ENCODE measurements at places on chromosomes 6 and 20.

DNA sequence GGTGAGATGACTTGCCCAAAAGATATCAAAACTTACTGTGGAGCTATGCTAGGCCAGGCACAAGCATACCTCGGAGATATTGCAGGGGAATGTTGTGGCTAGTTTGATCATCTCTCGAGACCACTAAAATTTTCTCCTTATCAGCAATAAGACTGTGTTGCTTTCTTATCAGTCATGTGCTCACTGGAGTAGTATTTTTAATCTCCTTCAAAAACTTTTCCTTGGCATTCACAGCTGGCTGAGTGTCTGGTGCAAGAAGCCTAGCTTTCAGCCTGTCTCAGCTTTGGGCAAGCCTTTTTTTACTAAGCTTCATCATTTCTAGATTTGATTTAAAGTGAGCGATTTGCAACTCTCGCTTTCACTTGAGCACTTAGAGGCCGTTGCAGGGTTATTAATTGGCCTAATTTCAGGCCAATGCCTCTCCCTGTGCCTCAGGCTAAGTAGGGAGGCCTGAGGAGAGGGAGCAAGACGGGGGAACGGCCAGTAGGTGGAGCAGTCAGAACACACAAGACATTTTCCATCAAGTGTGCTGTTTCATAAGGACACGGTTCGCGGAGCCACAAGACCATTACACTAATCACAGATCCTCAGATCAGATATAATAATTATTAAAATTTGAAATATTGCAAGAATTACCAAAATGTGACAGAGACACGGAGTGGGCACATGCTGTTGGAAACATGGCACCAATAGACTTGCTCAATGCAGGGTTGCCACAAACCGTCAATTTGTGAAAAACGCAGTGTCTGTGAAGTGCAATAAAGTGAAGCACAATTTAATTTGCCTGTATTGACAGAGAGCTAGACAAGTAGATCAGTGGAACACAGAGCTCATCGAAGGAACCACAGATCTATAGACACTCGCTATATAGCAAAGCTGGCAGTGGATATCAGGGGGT lies 106.8 kb upstream of the SIRPG start:
- peak; percentile 90 for DNase-seq

GRCh38 chr6:3990692-3991491 lies 88.0 kb downstream of the FAM217A start:
- DNase-seq: peak; percentile 90

- peak; percentile 56 for DNase-seq
Observed at GRCh38 chr6:129440691-129441090, 269.3 kb downstream of the ARHGAP18 start.

- no peak for DNase-seq
Observed at GRCh38 chr6:113989675-113990074, 18.7 kb upstream of the HDAC2 start.

DNA sequence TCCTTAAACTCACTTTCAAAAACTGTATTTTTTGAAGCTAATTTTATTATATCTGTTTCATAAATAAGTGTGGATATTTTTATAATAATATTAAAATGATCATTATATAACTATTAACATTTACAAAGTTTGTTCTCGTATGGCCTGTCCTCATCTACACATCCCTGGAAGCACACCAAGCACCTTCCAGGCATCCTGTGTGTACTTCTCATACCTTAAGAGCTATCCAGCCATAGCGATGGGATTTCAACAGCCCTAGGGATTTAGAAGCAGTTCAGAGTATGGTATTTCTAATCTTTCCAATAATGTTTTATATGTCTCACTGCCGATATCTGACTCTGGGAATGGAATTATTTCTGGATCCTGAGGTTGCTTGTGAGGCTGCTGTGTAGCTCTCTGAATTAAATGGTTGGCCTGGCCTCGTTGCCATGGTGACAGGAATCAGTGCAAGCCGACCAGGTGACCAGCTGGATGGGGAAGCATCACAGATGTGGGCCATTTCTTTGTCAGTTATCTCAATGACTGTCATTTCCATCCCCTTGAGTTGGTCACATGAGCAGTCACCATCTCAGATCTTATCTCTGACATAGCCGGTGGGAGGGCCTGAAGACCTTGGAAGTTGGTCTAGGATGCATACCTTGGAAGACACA lies 265.2 kb upstream of the RIN2 start:
- DNase-seq: peak; percentile 45

DNA sequence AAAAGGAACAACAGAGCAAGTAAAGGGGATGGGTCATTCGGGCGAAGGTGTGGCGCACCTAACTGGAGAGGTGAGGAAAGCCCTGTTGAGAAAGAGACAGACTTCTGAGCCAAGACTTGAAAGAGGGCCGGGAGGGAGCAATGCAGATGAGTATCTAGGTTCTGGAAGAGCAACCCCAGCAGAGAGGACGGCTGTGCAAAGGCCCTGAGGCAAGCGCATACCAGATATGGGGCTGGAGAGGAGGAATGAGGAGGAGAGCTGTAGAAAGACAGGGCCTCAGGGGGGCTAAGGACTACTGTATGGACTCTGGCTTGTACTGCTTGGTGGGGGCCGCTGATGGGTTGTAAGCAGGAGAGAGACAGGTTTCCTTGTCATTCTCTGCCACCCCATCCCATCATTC lies 21.9 kb downstream of the TRERF1 start:
- DNase-seq: no peak

DNA sequence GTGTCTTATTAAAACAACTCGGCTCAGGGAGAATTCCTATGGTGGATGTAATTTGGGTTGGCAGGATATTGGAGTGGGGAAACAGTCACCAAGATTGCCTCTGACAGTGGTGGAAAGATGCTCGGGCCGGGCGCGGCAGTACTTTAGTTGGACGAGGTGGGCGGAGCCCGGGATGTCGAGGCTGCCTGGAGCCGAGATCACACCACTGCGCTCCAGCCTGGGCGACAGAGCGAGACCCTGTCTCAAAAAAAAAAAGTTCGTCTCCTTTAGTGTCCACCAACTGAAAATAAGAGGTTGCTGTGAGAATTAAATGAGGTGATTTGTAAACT lies 621 bp downstream of the NOL7 start:
- DNase-seq: no peak

DNA sequence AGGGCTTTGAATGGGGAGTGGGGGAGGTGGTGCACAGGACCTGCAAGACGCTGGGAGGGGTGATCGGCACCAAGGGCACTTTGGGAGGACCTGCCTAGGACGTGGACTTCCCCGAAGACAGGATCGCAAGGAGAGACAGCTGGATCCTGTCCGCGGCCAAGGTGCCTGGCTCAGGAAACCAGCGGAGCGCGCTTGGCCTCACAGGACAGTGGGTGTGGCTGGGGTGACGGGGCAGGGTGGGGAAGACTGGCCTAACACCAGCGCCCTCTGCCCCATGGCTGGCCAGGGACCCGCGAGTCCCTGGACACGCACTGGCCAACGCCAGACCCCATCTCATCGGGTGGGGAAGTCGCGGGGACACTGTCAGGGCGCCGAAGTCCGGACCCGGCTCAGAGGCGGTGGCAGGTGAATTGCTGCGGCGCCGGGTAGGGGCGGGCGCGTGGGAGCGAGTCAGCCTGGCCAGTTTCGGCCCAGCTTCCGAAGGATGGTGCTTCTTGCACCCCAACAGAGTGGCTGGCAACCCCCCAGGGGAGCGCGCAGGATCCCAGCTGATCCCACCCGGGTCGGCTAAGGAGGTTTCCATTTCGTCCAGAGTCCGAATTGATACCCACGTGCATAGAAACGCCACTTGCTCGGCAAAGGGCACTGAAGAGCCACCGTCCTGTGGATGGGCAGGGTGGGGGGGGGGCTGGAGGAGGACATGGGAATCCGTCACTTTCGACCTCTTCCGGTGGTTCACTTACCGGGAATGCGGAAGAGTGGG lies 785 bp upstream of the THBD start:
- DNase-seq: no peak

GRCh38 chr6:36897609-36898008 lies 11.9 kb downstream of the C6orf89 start:
- no peak for DNase-seq

DNA sequence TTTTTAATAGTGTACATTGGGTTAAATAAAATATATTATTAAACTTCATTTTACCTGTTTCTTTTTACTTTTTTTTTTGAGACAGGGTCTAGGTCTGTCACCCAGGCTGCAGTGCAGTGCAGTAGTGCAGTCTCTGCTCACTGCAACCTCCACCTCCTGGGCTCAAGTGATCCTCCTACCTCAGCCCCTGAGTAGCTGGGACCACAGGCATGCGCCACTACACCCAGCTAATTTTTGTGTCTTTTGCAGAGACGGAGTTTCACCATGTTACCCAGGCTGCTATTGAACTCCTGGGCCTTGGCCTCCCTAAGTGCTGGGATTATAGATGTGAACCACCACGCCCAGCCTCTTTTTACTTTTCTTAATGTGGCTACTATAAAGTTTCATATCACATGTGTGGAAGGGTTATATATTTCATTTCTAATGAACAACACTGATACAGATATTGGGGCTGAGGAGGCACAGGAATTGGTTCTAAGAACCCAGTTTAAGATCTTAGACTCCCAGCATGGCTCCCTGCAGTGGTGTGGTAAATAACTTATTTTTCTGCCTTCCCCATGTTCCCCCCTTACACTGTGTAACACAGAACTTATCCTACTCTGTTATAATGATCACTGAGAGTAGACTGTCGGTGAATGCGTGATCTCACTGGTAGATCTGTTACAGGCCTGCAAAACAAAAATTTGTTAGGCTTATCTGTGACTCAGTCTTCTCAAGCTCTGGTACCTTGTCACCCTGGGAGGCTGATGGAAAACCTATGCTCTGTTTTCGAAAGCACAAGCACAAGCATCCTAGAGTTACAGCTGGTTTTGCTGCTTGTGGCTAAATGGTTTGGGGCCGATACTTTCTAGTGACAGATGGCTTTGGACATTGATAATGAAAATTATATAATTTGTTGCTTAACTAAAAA lies 5.8 kb upstream of the ATXN1 start:
- no peak for DNase-seq

GRCh38 chr20:41507851-41508250 lies 110.3 kb downstream of the CHD6 start:
- DNase-seq: no peak

DNA sequence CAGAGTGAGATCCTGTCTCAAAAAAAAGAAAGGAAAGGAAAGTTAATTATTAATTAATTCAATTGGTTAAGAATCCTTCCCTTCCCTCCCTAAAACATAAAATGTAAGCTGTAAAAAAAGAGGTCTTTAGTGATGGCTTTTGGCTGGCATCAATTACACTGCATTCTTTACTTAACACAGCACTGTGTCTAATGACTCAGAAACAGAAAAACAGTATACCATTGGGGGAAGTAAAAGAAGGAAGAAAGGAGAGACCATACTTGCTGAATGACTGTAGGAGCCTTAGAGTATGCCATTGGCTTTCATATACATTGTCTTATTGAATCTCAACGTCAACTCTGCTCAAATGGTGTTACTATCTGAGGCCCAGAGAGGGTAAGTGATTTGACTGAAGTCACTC lies 18.3 kb upstream of the CITED2 start:
- no peak for DNase-seq

- DNase-seq: no peak
Observed at GRCh38 chr6:84525907-84526306, 238.5 kb downstream of the TBX18 start.

- no peak for DNase-seq
Observed at GRCh38 chr6:34630040-34630439, 66.5 kb downstream of the ILRUN start.

DNA sequence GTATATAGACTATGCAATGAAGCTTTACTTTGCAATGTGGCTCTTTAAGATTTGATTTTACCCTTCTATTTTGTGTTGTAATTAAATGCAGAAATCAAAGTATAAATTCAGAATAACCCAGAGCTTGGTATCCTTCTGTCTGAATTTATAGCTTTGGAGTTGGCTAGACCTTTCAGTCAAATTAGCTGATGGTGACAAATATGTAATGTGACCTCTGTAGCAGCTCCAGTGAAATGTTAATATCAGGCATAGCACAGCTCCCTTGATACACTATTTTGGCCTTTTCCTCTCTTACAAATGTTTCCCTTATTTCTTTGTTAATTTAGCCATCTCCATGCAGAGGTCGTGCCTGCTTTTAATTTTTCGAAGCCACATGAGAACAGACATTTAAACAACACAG lies 11.1 kb downstream of the CBFA2T2 start:
- DNase-seq: no peak

GRCh38 chr6:57048577-57048976 lies 2.1 kb downstream of the KIAA1586 start:
- DNase-seq: no peak

DNA sequence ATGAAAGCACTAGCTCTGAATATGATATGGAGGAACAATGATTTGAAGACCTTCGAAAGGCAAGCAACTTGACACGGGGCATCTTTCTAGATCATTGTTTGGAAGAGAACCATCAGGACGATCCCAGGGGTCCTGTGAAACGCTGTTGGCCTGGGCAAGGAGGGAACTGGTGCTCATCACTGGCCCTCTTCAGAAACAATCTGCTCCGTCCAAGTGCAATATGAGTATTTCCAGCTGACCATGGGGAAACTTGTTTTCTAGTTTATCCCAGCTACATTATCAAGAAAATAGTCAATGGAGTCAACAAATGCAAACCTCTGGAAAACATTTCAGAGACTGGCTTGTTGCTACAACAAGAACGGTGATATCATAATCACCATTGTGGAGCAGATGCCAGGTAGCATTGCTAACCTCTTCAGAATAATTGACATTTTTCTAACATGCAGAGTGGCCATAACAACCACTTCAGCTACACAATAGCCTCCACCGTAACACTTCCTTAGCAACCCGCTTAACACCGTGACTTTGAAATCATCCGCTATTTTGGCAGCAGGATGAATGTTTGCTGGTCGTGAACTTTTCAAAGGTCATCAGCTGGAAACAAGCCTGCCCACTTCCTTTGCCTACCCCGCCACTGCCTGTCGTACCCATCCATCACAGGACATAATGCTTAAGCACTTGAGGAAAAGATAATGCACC lies 112.0 kb upstream of the PDE10A start:
- DNase-seq: peak; percentile 44

DNA sequence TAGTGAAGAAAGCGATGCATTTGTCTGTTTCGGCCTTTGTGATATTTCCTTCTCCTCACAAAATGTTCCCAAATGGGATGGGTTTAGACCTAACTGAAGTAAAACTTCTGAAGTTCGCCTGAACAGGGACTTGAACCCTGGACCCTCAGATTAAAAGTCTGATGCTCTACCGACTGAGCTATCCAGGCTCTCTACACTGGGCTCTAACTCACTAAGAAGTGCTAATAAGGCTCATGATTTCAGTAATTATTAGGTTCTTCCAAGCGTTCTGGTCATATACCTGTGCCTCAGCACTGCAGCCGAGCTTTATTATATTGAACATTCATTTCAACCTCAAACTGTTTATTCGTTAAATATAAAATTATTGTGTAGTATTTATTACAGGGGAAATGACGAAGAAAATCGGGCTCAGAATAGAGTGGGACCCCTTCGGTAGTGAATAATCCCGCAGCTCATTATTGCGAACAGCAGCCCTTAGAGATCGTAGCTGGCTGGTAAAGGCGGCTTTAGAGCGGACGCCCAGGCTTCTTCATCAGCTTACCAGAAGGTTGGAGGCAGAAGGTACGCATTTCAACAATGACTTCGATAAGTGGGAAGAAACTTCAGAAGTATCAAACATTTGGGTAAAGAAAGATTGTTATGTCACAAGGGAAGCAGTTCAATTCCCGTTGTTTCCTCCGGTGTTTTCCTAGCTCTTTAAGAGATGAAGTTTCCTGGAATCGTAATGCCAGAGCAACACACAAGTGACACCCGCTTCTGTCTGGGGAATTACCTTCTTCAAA lies 119.0 kb upstream of the ZNF184 start:
- peak; percentile 37 for DNase-seq
